ENCODE measurements at places on chromosomes 13 and 19.
A peak's percentile ranks its signal among the peaks of the same experiment; 100 is the strongest.

- peak; percentile 43 for DNase-seq
Observed at GRCh38 chr13:38872693-38873092, 117.9 kb downstream of the STOML3 start.

DNA sequence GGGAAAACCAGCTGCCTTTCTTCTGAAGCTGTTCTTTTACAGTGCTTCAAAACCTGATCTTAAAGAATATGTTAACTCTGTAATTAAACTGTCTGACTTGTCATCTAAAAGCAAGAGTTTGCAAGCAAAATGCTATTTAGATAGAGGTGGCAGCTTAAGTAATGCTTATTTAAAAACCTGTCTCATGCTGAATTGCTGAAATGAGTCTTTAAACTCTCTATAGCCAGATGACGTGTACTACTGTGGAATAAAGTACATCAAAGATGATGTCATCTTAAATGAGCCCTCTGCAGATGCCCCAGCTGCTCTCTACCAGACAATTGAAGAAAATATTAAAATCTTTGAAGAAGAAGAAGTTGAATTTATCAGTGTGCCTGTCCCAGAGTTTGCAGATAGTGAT lies 22.9 kb downstream of the ITM2B start:
- peak; percentile 27 for DNase-seq

DNA sequence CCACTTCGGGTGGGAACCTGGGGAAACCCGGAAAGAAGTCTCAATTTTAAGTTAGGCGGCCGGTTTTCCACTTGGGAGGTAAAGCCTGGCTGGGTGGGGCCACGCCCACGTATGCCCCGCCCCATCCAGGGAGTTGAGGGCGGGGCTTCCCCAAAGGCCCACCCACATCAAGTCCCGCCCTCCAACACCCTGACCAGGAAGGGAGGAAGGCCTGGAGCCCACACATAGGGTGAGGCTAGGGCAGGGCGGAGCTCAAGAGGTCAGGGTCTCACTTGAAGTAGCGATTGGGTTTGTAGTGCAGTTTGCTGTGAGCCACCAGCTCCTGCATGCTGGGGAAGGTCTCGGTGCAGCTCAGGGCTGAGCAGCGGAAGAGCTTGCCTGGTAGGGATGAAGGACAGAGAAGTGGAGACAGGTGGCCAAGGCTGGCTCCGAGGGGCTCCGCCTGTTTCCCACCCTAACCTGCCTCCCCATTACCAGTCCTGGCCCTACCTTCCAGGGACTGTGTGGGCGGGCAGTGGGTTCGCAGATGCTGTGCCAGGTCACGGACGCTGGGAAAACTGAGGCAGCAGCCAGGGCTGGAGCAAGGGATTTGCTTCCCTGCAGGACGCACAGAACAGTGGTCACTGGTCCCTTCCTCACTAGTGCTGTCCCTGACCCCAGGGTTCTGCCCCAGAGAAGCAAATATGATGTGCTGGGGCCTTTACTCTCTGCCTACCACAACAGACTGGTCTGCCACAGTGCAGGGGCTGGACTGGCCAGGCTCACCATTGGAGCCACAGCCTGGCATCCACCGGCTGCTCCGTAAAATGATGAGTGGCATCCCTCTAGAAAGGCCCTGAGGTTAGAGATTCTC lies 1.6 kb downstream of the ZNF414 start:
- DNase-seq, result peak; percentile 31

GRCh38 chr19:7833225-7834099 lies 3.4 kb downstream of the EVI5L start:
- DNase-seq, result peak; percentile 89

- DNase-seq, result no peak
Observed at GRCh38 chr19:29542776-29543175, 17.0 kb downstream of the VSTM2B start.

DNA sequence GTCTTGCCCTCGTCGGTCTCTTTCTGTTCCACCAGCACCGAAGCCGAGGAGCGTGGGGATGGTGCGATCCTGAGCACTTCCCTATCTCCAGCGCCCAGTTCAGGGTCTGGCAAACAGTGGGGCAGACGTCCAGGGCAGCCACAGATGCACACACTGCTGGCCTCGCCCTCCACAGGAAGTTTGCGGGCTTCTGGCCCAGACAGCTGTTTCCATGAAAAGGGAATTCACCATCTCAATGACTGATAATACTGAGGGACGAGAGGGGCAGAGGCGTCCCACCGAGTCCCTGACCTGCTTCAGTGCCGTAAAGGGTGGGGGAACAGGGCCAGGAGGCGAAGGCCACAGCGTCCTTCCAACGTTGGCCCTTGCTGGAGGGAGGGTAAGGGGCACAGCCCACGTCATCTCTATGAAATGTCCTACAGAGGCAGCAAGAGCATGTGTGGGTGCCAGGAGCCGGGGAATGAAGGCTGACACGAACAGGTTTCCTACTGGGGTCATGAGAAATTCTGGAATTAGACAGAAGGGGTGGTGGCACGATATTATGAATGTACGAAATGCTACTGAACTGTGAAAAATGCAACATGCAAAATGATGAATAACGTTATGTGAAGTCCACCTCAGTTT lies 19.5 kb downstream of the SHC2 start:
- no peak for DNase-seq

- peak; percentile 27 for DNase-seq
Observed at GRCh38 chr13:106534639-106535551, 567 bp downstream of the EFNB2 start.

- DNase-seq, result no peak
Observed at GRCh38 chr13:79486433-79487188, 5.7 kb downstream of the NDFIP2 start.

GRCh38 chr13:33727297-33728083 lies 90.5 kb upstream of the RFC3 start:
- DNase-seq, result peak; percentile 18

GRCh38 chr19:18708452-18709231 lies 25.2 kb downstream of the CRTC1 start:
- no peak for DNase-seq

DNA sequence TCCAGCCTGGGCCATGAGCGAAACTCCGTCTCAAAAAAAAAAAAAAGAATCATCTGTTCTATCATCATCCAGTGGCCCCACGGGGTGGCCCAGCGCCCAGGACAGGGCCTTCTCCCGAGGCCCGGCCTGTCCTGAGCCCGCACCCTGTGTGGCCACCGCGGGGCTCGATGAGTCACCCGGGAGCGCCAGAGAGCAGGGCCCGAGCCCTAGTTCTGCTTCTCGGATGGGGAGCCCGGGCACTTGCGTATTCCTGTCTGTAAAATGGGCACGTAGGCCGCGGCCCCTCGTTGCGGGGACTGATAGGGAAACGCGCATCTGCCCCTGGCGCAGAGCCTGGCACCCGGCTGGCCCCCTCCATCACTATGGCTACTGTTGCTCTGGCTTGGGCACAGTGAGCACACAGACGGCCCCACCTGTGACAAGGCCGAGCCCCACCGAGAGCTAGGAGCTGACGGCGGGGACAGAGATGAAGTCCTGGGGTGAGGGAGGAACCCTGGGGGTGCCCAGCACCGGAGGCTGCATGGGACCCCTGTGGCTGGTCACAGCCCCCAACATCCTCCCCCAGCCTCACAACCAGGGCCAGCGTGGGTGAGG lies 21.3 kb upstream of the UQCR11 start:
- peak; percentile 28 for DNase-seq

DNA sequence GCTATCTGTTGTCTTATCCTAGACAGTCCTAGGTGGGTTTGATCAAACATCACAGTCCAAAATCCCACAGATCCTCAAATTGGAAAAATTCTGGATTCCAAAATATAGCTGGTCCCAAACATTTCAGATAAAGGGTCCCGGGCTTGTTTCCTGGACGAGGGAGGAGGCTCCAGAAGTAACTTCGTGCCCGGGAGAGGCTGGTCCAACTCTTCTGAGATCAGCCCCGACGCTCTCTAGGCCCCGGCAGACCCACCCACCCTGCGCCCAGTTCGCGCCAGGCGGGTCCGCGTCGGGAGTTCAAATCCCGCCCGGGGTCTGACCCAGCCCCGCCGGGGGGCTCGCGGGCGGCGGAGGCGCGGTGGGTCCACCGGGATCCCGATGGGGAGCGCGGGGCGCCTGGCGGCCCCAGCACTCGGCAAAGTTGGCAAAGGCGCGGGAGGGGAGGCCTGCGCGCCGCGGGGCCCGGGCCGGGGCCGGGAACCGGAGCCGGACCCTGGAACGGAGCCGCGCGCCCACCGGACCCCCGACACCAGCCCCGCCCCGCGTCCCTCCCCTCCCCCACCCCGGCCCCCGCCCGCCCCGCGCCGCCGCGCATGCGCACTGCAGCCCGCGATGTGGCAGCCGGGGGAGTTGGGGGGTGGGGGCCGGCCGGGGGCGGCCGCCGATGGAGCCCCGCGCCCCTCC lies 513 bp downstream of the MIER2 start:
- DNase-seq, result no peak

DNA sequence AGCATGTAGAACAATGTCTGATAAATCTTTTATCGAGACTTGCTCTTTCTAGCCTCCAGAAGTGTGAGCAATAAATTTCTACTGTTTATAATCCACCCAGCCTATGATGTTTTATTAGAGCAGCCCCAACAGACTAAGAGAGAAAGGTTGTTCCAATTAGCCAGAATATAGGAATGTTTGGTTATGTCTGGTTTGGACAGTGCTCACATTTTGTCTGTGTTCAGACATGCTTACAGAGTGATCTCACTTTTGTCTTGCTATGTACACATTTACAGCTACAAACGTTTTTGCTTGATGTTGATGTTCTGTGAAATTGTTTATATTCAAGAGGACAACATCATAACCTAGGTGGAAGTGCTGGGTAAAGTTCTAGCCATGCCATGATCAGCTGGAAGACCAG lies 18.0 kb upstream of the EVI5L start:
- no peak for DNase-seq

- peak; percentile 60 for DNase-seq
Observed at GRCh38 chr13:40974460-40975407, 44.4 kb downstream of the ELF1 start.

- peak; percentile 51 for DNase-seq
Observed at GRCh38 chr19:10543420-10544241, at the start of gene ATG4D. ATG4D (plus strand) TSS chr19:10543904; CDS start chr19:10544091, 187 bp downstream.

DNA sequence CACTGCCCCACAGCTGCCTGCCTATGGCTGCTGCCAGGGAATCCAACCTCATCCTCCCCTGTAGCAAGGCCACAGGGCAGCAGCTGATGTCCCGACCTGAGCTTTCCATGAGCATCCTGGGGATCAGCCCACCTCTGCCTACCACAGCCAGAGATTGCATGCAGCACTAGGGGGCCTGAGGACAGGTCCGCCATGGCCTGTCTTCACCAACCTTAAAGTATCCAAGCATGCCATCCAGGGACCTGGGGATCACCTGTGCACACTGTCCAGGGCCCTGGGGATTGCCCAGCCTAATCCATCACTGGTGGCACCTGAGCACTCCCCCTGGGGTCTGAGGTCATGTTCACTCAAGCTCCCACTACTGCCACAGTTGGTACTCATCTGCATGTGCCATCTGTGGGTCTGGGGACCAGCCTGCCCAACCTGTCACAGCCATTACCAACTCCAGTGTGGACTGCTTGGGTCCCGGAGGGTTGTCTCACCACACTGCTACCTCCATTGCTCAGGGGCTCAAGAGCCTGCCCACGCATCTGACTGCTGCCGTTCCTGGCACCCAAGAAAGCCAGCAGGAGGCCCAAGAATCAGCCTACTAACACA lies 53.0 kb downstream of the KCTD15 start:
- DNase-seq, result no peak

- no peak for DNase-seq
Observed at GRCh38 chr13:65339241-65339640, 1890.9 kb downstream of the PCDH9 start.

GRCh38 chr19:40893112-40893511 lies 11.1 kb upstream of the CYP2A7 start:
- DNase-seq, result no peak

DNA sequence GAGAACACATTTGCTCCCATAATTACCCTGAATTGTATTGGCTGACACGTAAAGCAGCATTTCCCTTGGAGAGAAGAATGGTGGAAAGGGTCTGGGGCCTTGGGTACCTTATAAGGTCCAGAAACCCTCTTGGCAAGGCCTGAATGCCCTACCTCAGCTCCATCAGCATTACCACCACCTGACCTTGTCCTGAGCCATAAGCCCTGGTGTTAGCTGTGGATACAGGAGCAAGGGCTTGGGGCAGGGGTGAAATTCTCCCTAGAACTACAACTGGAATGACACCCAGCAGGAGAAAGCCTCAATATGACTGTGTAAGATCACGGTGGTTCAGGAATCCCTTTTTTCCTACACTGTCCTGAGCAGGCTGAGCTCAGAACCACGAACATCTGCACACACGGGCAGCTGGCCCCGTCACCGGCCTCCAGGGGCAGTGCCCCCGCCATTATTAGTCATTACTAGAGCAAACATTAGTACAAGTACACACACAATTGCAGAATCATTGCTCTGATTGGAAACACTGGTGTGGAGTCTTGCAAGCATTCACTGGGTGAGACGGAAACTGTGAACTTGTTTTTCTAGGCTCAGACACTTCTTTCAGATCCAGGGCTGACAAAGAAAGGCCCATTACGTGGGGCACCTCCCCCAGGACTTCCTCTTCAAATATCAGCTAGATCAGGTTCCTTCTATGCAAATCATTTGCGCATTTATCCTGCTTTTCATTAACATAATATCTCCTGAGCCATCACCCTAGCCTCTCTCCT lies 26.8 kb upstream of the MTIF3 start:
- DNase-seq, result peak; percentile 84

- DNase-seq, result peak; percentile 69
Observed at GRCh38 chr13:66427458-66427861, 802.7 kb downstream of the PCDH9 start.

DNA sequence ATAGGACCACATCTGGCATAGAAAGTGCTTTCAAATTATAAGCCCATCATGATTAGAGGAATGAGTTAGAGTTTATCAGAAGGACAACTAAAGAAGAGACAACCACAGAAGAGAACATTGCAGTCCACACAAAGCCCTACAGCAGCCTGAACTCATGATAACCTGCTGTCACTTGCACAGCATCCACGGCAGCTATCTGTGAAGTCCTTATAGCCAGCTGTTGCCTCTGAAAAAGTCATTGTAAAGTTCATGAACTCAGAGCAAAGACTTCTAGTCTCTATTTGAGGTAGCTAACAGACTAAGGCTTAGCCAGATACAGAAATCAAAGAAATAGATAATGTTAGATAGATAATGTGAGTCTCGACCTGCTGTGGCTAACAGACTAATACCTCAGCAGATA lies 450.0 kb downstream of the KLF5 start:
- no peak for DNase-seq

DNA sequence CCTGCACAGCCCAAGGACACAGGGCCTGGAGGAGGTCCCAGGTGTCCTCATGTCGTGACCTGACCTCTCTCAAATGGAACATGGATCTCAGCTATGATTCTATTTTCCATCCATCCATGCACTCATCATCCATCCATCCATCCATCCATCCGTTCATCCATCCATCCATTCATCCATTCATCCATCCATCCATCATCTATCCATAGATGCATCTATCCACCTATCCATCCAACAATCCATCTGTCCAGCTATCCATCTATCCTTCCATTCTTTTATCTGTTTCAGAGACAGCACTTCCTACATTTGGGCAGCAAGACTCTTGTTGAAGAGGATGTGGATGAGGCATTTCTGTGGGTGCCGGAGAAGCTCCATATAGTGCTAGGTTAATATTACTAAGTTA lies 86.7 kb downstream of the SCGB2B2 start:
- no peak for DNase-seq

All from fibroblast of mammary gland (primary cell).